ENCODE measurements at places on chromosomes 1 and 21.
A peak's percentile ranks its signal among the peaks of the same experiment; 100 is the strongest.

DNA sequence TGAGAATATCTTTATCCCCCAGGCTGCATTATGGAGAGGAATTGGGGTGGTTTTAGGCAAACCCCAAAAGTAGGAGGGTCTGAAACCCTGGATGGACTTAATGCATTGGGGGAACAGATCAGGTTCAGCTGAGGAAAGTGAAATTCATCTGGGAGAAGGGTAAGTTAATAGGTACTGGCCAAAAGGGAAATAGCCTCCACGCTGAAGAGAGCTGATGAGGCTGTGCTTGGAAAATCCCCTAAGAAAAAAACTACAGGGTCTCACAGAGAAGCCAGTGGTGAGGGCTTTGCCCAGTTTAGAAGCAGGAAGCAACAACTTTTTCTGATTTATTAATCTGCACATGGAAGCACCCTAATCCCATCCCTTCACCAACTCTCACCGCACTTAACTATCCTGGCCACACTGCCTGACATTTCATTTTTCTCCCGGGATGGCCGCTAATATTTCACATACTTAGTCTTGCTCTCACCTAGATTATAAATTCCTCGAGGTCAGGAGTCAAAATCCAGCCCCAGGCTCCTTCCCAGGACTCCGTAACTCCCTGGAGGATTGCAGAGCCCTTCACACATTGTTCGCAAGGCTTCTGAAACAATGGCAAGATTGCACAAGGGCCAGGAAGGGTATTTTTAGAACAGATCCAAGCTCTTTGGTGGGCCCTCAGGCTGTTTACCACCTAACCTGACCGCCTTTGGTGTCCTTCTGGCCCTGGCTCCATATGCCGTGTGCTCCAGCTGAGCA, 60.9 kb upstream of the TARBP1 start:
- DNase-seq, result no peak

DNA sequence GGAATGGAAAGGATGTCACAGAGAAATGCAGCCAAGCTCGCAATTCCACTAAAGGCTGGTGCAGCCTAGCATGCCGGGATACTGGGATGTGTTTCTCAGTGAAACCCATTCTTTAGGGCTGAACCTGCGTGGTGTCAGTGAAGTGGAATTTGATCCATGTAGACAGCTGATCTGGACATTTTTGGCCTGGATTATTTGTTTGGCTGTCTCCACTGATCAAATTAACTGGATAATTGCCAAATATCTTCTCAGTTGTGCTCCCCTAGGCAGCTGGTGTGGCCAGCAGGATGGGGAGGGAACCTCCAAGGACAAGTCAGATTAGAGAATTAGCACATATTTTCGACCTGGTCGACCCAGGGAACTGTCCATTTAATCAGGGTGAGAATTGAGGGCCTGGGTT, 318.4 kb downstream of the RPS6KC1 start:
- DNase-seq, result no peak

DNA sequence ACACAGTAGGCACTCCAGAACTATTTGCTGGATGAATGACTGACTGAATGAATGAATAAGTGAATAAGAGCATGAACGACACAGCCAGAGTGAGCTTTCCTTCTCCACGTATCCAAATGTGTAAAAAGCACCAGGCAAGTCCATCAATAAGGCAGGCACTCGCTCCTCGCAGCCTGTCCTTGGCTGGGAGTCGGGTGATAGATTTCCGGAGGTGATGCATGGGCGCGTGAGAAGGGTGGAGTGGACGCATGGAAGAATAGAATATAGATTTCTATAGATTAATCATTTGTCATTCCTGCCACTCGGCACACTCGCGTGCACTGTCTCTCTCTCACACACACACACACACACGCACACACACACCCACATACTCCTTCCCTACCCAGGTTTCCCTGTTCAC, 164.3 kb upstream of the ZC3H12A start:
- no peak for DNase-seq

DNA sequence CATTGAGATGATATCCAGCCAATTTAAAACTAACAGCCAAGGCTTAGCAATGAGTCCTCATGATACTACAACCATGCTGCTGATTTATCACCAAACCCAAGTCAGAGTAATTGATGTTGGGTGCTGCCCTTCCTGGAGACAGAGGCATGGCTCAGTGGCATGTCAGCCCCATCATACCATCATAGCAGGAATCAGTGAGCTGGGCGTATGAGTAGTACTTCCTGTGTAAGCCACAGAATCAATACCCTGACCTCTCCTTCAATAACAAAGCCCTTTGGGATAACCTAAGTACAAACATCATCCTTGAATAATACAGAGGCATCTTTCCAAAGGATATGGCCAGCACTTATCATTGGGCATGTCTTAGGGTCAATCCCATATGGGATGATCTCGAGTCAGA, 3.0 kb upstream of the LCE1E start:
- DNase-seq, result no peak

- DNase-seq, result no peak
Observed at GRCh38 chr1:150820730-150821512, 12.9 kb upstream of the CTSK start.

- DNase-seq, result no peak
Observed at GRCh38 chr1:30012455-30013440, 710.6 kb downstream of the MATN1 start.

DNA sequence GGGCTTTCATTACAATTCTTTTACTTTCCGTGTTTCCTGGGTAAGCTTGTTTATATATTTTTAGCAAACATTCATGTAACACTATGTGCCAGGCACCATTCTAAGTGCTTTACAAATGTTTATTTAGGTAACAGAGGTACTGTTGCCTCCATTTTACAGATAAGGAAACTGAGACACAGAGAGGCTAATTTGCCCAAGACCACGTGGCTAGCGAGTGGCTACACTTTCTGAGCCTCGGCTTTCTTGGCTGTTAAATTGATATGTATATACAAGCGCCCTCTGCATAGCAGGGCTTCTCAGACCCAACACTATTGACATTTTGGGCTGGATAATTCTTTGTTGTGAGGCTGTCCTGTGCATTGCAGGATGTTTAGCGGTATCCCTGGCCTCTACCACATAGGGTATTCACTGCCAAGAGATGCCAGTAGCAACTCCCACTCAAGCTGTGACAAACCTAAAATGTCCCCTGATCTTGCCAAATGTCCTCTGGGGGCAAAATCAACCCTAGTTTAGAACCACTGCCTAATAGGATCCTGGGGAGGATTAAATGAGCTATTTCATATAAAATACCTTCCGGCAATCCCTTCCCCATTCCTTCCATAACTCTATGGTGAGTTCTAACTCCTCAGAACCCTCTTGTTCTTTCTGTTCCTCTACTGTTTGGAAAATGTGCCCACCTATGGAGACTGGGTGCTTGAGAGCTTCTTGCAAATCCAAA, 17.2 kb upstream of the ID3 start:
- peak; percentile 76 for DNase-seq

DNA sequence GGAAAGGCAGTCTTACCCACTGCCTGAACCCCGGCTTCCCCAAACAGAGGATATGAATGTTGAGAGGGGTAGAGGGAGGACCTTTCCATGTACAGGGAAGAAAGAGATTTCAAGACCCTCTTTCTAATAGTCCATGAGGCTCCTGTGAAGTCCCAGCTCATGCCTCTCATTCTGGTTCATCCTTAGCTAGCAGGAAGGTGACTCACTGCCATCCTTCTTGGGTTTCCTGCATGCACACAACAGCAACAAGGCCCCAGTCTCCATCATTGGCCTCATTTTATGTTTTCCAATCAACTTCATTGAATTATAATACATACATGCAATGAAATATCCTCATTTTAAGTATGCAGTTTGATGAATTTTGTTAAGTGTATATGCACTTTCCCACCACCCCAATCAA, 46.2 kb downstream of the SYT2 start:
- no peak for DNase-seq

All from fibroblast of skin of scalp (primary cell).